Peyer's patch (tissue), 4 donors: ENCODE measurements at places on chromosomes 3 and 15.

DNA sequence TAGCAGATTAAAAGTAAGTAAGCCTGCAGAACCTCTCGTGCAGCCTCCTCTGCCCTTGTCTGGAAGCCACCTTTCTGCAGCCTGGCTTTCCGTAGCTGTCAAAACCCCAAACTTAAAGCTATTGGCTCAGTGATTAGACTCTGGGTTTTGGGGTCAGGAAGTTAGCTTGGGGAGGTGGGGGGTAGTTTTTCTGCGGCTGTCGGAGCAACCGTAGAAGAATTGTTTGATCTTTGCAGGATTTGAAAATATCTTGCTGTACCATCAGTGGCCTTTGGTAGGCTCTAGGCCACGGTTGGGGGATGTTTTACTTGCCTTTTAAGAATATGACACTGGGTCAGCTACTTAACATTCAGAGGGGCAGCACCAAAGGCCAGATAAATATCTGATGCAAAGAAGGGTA, 88.4 kb upstream of the RASGRP1 start:
- DNase-seq: no peak

GRCh38 chr15:41502795-41503668, 9.4 kb downstream of the ITPKA start:
- DNase-seq: no peak

DNA sequence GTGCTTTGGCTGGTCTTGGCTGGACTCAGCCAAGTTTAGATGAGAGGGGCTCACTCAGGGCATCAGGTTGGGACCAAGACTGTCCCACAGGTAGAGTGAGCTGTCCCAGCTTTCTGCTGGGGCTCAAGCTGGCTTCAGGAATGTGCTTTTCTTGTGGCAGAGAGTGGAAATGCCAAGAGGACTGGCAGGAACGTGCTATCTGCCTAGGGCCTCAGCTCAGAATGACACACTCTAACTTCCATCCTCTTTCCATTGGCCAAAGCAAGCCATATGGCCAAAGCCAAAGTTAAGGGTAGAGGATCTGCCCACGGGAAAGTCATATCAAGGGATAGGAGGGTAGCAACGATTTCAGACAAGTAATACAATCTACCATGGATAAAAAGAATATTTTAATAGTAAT, 178.8 kb downstream of the ABHD5 start:
- DNase-seq: no peak

DNA sequence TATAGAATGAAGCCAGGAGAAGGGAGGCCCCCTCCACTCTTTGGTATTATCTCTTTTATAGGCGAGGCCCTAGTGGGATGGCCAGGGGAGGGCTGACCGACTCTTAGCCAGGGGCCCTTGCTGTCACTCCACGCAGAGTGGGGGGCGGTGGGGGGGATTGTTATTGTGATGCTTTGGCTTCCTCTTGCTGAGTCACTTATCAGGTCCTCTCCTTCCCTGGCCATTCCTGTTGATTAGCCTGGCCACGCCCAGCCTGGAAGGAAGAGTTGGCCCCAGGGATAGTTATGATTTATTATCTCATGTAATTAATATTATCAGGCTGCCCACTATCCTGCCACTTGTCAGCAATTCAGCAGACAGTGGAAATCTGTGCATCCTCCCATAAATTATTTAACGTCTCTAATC, 25.5 kb upstream of the SKOR1 start:
- no peak for DNase-seq

GRCh38 chr3:58084166-58084565, 75.9 kb downstream of the FLNB start:
- no peak for DNase-seq
